Stimulated activated CD4-positive, alpha-beta T cell treated with anti-CD3 and anti-CD28 coated beads, Interleukin-2, amount 100 ng/mL, for 48 hours (primary cell): ENCODE measurements at places on chromosomes 1 and 21.

DNA sequence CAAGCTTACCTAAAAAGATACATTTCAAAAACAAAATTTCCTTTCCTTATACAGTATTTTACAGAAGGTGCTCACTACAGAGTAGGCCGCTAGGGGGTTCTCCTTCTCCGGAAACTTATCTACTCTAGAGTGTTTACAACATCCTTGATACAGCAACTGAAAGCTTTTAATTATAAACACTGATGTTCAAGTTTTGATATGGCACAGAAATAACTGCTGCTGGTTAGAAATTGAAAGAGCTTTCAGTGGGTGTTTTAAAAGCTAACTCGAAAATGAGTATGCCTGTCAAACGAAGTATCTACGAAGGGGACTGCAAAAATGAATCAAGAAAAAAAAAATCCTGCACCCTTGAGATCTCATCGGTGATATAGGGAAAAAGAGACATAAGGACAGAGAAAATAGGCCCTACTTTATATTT, 1.0 kb downstream of the YOD1 start:
- peak; percentile 44 for DNase-seq

DNA sequence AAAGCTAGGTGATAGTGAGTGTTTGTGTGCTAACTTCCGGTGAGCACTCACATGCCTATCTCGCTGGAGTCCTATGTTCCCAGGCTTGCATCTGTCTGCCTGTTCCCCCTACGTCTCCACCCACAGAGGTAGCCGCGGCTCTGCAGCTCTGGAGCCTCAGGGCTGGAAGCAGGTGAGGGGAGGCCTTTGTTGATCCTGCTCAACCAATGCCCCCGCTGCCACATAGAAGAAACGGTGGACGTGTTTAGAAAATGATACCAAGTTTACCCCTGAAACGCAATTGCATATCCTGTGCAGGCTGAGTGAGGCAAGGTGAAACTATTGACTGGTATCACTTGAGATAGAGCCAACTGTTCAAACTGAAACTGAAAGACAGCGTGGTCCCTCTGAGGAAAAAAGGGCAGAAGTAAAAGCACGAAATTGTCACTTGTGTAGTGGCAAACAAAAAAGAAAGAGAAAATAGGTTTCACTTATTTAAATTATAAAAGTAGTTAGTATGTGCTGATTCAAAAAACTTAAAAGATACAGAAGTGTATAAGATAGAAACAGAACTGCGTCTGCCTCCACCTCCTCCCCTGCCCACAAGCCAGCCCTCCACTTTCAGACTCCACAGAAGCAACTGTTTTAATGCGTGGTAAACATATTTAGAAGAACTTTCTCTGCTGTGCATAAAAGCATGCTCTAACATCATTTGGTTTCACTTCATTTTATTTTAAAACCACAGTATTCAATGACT, 38.6 kb upstream of the ETS2 start:
- peak; percentile 48 for DNase-seq

DNA sequence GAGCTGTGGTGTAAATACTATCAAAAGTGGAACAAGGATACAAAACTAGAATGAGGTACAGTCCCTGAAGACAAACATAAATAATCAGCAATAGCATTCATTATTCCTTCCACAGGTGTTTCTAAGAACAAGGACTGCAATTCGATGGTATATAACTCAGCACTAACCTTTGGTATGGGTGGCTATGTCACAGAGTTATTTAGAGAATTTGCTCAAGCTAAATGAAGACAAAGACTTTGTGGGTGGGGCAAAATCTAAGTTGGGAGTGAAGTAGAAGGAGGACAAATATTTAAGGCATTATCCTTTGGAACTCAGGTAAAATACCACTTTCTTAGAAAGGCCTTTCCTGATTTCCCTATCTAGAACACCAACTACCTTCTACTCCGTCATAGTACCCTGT, 51.5 kb upstream of the CNN3 start:
- DNase-seq = no peak

DNA sequence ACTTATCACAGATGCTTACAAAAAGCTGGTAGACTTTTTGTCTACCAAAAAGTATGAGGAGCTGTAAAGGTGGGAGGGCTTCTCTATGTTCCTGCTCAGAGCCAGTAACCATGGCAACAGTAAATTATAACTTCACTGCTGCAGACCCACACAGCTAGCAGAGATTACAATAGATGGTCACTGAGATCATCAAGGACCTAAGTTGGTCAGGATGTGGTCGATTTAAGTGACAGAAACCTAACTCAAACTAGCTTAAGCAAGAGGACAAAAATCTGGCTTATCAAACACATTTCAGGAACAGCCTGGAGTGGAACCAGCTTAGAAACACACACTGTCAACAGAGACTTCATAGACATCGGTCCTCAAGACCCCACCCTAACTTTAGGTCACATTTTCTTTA, 113.4 kb upstream of the ATP1A1 start:
- DNase-seq = no peak

- DNase-seq = no peak
Observed at GRCh38 chr1:65983500-65983899, 190.8 kb downstream of the PDE4B start.

GRCh38 chr1:219373616-219373935, 199.9 kb downstream of the LYPLAL1 start:
- no peak for DNase-seq
